ENCODE measurements at places on chromosomes 1 and 21.

DNA sequence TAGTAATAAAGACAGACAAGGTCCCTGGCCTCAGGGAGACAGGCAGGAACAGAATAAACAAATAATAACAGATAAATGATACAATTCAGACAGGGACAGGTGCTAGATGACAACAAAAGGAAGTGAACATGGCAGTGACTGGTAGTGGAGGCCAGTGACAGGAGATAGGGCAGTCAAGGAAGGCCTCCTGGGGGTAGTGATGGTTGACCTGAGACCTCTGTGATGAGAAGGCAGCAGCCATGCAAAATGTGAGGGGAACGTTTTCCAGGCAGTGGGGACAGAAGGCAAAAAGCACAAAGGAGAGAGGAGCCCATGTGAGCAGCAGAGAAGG is 18.5 kb downstream of the OPTC start:
- no peak for DNase-seq

GRCh38 chr21:29987762-29988161 is 48.0 kb upstream of the GRIK1 start:
- no peak for DNase-seq

- no peak for DNase-seq
Observed at GRCh38 chr1:39272027-39272797, 67.7 kb downstream of the MACF1 start.

DNA sequence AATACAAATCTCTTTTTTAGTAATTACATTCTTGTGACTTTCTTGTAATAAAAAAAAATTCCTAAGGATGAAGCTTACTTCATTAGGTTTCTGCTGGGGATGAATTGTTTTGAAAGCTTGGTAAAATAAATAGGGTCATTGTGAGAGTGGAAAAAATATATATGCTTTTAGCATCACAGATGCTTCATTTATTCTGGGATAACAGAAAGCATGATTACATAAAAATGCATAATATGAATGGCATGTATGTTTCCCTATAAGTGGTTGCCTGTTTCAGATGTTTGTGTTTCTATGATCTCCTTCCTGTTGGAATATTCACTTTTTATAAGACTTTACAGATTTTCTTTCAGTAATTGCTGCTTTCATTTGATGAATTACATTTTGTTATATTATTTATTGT is 42.3 kb downstream of the HMCN1 start:
- DNase-seq, result no peak

- no peak for DNase-seq
Observed at GRCh38 chr1:175157200-175157599, 35.4 kb downstream of the KIAA0040 start.

GRCh38 chr1:216604771-216605170 is 118.5 kb downstream of the ESRRG start:
- DNase-seq, result no peak

- DNase-seq, result no peak
Observed at GRCh38 chr21:26783466-26784195, 61.6 kb downstream of the ADAMTS1 start.

DNA sequence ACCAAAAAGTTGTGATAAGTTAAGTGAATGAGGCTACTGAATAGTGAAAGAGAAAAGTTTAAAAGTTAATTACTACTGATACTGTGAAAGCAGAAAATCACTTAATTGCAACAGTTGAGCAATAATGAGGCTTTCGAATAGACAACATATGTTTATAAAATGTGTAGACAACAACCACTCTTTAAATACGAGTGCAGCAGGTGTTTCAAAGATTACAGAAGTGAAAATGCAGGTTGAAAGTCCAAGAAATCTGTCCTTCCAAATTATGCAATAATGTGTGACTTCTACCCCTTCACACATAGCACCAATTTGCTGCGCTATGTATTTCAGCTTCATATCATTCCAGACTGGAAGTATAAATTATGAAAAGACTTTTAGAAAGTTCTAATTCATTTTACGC is 213.0 kb downstream of the COL24A1 start:
- no peak for DNase-seq

DNA sequence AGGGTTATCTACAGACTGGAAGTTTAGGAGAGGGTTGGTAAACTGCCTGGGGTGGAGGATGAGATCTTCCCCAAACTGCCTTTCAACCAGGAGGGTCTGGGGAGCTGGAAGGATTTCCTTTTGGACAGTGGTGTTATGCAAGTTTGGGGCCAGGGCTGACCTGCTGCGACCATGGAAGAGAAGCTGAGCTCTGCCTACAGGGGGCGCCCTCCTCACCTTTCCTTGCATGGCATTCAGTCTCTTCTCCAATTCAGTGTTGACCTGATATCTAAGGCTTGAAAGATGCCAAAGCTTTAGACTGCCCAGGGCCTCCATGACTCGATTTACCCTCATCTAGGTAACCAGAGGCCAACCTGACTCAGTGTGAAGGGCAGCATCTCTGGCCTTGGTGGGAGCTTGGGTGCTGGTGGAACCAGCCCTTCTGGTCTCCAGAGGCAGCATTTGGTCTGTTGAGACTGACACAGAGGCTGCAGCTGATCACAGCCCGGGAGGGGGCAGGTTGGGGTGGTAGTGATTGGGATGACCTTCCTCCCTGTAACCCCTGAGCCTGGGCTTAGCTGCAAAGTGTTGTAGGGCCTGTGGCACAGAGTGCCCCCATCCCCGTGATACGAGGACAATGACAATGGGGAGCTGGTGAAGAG is 170.0 kb downstream of the GRIK3 start:
- no peak for DNase-seq

GRCh38 chr1:230224101-230224960 is 157.3 kb downstream of the GALNT2 start:
- no peak for DNase-seq

- no peak for DNase-seq
Observed at GRCh38 chr1:209674957-209675564, at the start of gene G0S2. TSS of gene G0S2 (plus strand) at chr1:209675412. CDS start at chr1:209675685, 273 bp downstream.

DNA sequence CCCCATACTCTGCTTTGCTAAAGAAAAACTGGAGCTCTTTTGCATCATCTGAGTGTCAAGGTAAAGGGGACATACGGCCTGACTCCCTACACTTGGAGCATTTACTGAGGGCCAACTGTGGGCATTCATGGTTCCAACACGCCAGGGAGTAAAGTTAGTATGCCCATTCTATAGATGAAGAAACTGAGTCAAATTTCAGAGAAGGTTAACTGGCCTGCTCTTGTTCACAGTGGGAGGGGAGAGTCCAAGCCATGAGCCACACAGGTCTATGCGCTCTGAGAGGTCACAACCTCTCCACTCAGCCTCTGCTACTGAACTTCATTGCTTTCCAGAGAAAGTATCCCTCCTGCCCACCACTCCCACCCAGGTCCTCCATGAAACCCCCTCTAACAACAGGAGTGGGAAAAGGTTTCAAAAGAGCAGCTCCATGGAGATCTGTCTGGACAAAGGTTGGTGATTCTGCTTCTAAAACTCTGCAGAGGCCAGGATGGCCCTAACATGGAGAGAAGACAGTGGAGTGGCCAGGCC is 6.8 kb upstream of the KCNN3 start:
- no peak for DNase-seq

GRCh38 chr1:37393173-37394120 is 80.9 kb upstream of the ZC3H12A start:
- no peak for DNase-seq

DNA sequence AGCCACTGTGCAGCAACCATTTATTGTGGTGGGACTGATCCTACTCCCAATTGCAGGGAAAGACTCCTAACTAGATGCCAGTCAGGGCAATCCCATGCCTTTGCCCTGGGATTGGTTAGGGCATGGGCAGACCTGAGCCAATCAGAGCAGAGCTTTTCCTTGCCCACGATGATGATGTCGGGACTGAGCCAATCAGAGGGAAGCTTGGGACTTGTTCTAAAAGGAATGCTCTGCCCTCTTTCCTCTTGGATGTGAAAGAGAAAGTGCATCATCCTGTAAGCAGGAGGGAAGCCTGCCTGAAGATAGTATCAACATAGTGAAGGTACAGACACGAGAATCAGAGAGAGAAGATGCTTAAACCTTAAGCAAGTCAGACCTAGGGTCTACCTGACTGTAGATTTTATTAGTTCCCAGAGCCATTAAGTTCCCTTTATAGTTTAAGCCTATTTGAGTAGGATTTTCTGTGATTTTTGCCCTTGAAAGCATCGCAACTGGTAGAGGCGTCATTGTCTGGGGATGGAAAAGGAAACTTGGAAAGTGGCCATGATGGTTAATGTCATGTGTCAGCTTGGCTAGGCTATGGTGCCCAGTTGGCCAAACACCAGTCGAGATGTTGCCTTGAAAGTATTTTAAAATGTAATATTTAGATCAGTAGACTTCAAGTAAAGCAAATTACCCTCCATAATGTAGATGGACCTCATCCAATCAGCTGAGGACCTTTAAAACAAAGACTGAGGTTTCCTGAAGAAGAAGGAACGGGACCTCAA is 19.9 kb downstream of the IRF2BP2 start:
- DNase-seq, result no peak

DNA sequence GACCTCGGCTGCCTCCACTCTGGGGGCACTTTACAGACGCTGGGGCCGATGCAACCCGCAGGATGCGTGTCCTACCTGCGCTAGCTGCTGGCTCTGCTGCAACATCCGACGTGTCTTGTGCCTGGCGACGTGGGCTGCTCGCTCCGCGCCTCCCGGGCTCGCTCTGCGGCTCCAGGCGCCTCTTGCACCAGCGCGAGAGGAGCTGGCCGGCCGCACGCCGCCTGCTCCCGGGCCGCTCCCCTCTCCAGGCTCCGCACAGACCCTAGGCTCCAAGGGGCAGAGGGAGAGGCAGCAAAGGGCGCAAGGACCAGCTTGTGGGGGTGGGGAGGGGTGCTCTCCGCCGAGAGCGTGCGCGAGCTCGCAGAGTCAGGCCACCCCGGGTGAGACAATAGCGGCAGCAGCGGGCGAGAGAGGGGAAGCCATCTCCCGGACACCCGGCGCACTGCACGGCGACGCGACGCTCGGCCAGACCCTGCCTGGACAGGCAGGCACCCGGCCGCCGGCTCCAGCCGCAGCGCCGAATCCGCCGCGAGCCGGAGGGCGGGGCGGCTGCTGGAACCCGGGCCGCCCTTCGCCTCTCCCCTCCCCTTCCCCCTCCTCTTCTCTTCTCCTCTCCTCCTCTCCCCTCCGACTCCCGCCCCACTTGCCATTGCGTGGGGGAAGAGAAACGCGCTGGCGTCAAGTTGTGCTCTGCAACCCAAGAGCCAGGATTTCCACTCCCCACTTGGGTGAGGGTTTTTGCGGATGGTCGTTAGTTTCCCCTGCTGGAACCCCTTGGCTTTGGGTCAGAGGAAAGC is at the start of gene PIK3C2B:
TSS of gene PIK3C2B (minus strand) at position 525 of the 797 bp plus-strand sequence. CDS start 25,003 bp downstream, outside the sequence.
- DNase-seq, result peak; percentile 64

- no peak for DNase-seq
Observed at GRCh38 chr1:208291923-208292711, 47.9 kb upstream of the PLXNA2 start.

GRCh38 chr1:3721955-3722465 is 30.2 kb upstream of the CCDC27 start:
- DNase-seq, result no peak

GRCh38 chr1:2070016-2070415 is 19.8 kb downstream of the PRKCZ start:
- no peak for DNase-seq

GRCh38 chr1:54499097-54499359 is 49.0 kb upstream of the ACOT11 start:
- DNase-seq, result no peak

DNA sequence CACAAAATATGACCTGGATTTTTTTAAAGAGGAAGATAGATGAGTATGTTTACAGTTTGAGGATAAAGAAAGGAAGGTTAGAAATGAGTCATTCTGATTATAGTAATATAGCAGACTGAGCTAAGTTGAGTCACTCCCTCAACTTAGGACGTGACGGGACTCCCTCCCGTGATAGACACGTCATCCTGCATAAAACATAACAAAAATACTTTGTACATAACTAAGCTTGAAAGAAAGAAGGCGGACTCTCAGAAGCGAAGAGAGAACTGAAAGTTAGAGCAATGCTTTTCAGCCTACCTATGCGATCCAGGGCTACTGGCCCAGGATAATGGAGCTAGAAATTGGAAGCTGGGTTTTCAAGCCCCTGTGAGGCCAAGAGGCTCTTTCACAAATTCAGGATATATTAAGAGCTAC is 53.0 kb upstream of the DESI2 start:
- peak; percentile 16 for DNase-seq

- no peak for DNase-seq
Observed at GRCh38 chr1:107430540-107431228, 289.8 kb downstream of the NTNG1 start.

DNA sequence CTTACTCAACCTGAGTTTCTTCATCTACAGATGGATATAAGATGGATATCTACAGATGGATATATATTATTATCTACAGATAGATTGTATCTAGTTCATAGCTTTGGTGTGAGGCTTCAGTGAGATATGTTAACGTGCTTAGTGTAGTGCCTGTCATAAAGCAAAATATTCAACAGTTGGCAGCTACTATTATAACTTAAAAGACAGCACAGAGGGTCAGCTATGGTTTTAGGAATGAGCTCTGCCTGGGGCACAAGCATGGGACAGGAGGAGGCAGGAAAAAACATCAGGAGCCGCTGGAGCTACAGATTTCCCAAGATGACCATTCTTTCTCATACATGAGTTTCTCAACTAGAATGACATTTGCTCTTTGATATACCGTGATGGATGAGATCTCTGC is 1.3 kb upstream of the CYB5R1 start:
- no peak for DNase-seq

- no peak for DNase-seq
Observed at GRCh38 chr1:184661801-184662200, 92.9 kb downstream of the EDEM3 start.

- peak; percentile 45 for DNase-seq
Observed at GRCh38 chr1:99180343-99180808, 83.9 kb upstream of the PLPPR4 start.

GRCh38 chr1:155117610-155118009 is 10.1 kb upstream of the EFNA1 start:
- no peak for DNase-seq

- DNase-seq, result no peak
Observed at GRCh38 chr1:25618433-25618808, 1.8 kb downstream of the MAN1C1 start.

- DNase-seq, result peak; percentile 54
Observed at GRCh38 chr1:111471012-111471411, 2.8 kb upstream of the C1orf162 start.

GRCh38 chr1:204520834-204521709 is 4.9 kb downstream of the MDM4 start:
- peak; percentile 30 for DNase-seq

DNA sequence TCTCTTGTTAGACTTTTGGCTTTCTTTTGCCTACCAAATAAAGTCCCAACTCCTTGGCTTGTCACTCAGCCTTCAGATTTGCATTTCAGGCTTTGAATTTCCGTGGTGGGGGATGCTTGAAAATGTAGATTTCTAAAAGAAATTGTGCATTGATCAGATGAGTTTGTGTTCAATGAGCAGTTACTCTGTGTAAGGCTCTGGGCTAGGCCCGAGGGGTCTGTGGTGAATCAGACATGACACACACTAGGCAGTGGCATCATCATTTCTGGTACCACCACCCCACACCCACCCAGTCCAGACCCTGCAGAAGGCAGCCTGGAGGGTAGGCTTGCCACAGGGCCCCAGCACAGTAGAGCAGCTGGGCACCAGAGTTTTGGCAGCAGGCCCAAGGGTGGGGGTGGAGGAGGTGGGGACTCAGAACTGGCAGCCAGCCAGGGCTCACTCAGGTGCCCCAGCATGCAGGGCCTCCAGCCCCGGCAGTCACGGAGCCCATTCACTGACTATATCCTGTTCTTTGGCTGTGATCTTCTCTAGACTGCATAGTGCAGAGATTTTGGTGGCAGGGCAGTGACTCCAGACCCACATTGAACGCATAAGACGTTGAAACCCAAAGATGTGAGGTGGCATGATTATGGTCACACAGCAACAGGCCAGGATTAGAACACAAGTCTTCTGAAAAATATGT is 97.2 kb upstream of the ARTN start:
- peak; percentile 51 for DNase-seq
